ENCODE measurements at places on chromosomes 5 and 9. TPM values are rescaled to one million over a fixed set of nuclear protein-coding genes. Genes with fewer than 3 reads are reported as not detected.

Gene SOHLH1
- total RNA-seq = not detected

Gene PCDHGA4
- total RNA-seq = 0.08 TPM

Gene CDKN2A
- total RNA-seq = not detected

Gene POU5F2
- not detected for total RNA-seq
